Activated T-cell treated with anti-CD3 and anti-CD28 coated beads, Interleukin-2, amount 50 U/mL, for 72 hours (primary cell): ENCODE measurements at places on chromosomes 4 and X.

- DNase-seq = no peak
Observed at GRCh38 chrX:128931071-128931470, 592.2 kb downstream of the SMARCA1 start.

- peak; percentile 1 for DNase-seq
Observed at GRCh38 chrX:37813570-37813969, 33.7 kb downstream of the CYBB start.

DNA sequence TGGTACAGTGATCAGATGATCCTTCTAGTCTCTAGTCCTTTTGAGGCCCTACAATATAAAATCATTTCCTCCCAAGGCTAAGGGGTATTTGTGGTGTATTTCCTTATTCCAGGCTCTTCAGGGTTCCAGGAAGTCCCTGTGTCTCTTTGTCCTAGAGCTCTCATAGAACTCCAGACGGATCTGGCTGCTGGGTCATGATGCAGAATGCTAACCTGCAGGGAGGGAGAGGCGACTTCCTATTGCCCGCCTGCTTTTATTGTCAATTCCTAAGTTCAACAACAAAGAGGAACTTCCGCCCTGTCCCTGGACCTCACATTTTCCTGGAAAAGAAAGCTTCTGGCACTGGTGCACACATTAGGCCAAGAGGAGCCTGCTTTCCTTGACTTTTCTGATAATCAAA lies 45.9 kb upstream of the ZNF827 start:
- DNase-seq = no peak

DNA sequence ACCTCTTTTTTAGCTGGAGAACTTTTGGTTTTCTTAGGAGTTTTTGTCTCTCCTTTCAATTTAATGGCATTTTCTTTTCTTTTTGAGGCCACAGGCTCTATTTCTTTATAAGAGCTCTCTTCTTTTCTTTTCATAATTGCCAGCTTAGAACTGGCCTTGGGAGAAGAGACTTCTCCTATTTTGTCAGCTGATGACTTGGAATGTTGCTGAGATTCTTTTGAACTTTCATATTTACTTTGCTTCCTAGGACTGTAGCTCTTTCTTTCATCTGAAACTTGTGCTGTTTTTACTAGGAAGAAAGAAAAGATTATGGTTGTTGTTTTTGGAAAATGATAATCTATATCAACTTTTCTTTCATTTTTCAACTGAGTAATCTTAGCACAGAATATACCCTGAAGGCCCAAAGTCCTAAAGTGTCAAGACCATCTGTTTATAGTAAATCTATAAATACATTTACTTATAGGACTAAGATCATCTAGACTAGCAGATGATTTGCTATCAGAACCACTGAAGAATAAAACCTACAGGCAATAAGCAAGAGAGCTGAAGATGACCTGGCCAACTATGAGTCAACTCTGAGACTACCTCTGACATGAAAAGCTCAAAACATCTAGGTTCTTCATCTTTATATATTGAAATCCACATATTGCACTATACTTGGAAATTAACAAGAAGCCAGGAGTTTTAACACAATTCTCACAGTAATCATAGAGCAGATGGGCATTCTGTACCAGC lies 45.6 kb downstream of the RFC1 start:
- no peak for DNase-seq

- DNase-seq = no peak
Observed at GRCh38 chr4:169664615-169665014, 44.2 kb downstream of the CLCN3 start.
